ENCODE measurements at places on chromosomes 12 and 14. TPM values are rescaled to one million over a fixed set of nuclear protein-coding genes. Genes with fewer than 3 reads are reported as not detected.

Gene ERG28
- 33.9 TPM for polyA plus RNA-seq

Gene CLEC1A
- polyA plus RNA-seq, result 3.3 TPM

Gene CLEC9A
- not detected for polyA plus RNA-seq

Gene ATN1
- polyA plus RNA-seq, result 482 TPM

Gene PPP1R3E
- polyA plus RNA-seq, result 16.8 TPM

DNA sequence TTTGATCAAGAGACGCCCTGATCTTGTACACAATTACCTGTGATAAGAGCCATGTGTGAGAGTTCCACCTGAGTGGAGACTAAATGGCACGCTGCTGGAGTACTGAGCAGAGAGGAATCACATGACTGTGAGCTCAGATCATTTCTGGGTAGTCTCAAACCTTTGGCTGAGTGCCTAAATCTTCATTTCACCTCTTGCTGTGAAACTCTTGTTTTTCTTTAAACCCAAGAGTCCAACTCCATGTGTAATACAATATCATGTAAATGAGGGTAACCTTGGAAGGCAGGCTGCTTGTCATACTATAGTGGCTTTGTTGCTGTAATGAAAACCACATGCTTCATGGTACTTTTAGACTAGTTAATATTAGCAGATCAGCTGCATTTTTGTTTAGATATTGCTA is 156.9 kb downstream of the CAND1 start:
- DNase-seq, result peak; percentile 29

GRCh38 chr12:51009056-51009440 is 17.1 kb downstream of the SLC11A2 start:
- peak; percentile 86 for DNase-seq

GRCh38 chr12:118055144-118055557 is 5.8 kb downstream of the WSB2 start:
- DNase-seq, result peak; percentile 69

GRCh38 chr14:84225268-84225667 is 1304.7 kb upstream of the FLRT2 start:
- DNase-seq, result no peak

DNA sequence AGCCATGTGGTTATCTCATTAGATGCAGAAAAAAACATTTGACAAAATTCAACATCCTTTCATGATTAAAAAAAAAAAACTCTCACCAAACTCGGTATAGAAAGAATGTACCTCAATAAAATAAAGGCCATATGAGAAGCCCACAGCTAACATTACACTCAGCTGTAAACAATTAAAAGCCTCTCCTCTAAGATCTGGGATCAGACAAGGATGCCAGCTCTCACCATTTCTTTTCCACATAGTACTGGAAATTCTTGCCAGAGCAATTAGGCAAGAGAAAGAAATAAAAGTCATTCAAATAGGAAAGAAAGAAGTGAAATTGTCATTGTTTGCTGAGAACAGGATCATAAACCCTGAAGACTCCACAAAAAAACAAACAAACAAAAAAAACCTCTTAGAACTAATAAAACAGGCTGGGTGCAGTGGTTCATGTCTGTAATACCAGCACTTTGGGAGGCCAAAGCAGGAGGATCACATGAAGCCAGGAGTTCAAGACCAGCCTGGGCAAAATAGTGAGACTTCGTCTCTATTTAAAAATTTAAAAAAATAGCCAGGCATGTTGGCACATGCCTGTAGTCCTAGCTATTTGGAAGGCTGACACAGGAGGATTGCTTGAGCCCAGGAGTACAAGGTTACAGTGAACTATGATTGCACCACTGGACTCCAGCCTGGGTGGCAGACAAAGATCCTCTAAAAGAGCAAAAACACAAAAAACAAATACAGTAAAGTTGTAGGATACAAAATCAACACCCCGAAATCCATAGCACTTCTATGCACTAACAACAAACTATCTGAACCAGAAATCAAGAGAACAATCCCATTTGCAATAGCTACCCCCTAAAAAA is 114.4 kb downstream of the FOXA1 start:
- DNase-seq, result no peak

DNA sequence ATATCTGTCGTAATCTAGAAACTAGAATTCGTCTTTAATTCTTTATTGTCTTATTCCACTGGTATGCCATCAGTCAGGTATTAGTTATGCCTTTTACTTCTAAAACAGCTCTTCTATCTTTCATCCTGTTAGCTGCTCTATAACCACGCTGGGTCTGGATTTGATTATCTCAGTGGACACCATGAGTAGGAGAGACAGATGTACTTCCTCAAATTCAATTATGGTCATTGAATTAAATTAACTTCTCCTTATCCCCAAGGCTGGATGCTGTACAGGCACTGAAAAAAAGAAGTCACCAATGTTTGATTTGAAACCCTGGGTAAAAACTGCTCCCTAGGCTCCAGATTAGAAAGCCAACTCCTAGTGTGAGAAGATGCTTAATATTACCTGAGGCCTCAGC is 107.3 kb downstream of the PIK3C2G start:
- DNase-seq, result no peak

- no peak for DNase-seq
Measured at GRCh38 chr12:101230547-101230946, 20.5 kb upstream of the SLC5A8 start.

DNA sequence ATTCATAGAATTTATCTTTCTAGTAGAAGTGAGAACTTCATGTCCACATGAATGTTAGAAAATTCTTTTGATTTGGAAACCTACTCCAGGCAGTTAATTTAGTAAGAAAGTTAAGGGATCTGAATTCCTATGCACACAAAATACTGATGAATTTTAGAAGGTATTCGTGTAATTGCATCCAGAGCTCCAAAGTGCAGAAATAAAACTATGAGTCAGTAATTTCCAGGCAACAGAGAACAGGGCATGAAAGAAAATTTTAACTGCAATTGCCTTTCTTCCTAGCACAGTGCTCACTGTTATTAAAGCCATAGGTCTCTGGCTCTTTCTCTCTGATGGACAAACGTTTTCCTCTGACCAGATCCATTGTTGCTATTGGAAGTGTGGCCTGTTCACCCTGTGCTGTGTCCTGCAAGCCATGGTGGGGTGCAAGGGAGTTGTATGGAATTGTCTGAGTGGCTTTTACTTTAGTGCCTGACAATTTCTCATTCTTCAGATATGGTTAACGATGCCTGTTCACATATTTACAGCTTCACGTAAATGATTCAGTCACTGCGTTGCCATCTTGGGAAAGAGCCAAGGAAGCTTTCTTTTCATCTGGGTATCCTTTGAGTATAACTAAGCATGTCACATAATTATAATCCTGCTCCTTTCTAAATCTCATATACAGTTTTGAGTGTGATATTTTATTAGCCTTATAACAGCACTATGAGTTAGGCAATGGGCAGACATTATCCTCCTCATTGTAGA is 145.1 kb downstream of the ACSS3 start:
- DNase-seq, result no peak

- no peak for DNase-seq
Measured at GRCh38 chr14:79658769-79659168, 552.5 kb downstream of the DIO2 start.

GRCh38 chr14:94378527-94379290 is 9.7 kb downstream of the SERPINA1 start:
- no peak for DNase-seq

DNA sequence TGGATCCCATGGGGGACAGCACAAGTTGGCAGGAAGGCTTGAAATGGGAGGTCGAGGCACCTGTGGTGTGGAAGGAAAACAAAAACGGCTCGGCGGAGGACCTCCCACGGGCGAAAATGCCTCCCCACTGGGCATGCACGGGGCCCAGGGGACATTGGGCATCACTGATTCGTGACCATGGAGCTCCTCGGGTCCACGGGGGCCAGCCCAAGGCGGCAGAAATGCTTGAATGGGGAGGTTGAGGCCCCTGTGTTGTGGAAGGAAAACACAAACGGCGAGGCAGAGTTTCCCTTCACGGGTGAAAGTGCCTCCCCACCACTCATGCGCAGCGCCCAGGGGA is 376.0 kb downstream of the ALG10 start:
- DNase-seq, result no peak

DNA sequence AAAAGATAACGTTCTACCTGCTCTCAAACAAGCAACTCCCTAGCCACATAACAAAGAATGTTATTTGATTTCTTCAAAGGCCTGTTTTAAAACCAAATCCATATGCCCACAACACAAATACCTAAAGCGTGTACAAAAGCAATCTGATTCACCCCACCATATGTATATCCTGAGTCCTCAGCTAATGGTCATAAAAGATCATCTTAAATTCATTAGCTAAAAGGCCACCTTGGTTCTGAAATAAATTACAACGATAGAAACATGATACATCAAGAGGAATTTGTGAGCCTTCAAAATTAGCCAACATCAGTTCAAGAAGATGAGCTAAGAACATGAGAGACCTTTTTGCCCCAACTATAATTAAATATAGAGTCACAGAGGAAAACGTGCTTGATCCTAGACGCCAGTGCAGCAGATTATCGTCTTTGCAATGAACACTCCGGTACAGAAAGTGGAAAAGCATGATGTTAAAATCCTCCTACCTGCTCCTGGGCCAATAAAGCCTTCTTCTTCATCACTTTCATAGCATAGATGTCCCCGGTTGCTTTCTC is 20.0 kb downstream of the CIT start:
- DNase-seq, result no peak
